GM18507 (cell line): ENCODE measurements at places on chromosomes 7 and 10.

- DNase-seq, result no peak
Measured at GRCh38 chr7:159201722-159202330, 57.2 kb upstream of the VIPR2 start.

DNA sequence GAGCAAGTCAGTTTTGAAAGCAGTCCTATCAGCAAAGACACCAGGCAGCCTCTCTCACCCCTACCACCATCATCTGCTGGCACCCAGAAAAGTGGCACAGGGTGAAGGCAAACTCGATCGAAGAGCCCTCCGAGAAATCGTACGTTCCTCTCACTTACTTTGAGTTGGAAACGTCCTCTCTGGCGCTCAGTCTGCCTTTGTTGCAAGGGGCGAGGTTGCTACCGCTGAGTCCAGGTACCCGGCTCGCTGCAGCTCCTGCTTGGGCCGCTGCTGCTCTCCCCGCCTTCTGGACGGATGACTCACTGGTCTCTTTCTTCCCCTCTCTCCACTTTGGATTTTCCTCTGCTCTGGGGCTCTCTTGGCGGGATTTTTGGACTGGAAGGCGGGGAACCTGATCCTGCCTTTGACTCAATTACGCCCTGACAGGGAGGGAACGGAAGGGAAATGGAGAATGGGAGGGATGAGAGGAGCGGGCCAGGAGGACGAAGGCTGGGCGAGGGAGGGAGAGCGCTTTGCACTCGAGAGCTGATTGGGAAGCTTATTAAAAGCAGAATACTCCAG lies at the start of gene PTN:
TSS of gene PTN (minus strand) at position 453 of the 561 bp plus-strand sequence. CDS start 88,760 bp downstream, outside the sequence.
- no peak for DNase-seq

DNA sequence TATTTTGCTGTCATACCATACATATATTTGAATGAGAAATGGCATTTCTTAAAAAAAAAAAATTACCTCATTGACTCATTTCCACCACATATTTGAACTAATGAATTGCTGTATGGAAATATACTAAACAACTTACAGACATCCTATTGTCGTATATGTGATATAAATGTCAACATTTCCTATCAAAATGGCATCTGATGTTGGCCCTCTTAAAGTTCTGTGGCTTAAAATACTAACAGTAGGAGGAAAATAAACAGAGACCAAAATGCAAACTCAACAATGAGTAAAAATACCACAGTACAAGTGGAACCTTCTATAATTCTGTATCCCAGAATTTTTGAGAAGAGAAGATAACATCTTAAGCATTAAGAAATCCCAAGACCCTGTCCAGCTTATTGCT lies 405.6 kb upstream of the GALNT17 start:
- DNase-seq, result no peak

DNA sequence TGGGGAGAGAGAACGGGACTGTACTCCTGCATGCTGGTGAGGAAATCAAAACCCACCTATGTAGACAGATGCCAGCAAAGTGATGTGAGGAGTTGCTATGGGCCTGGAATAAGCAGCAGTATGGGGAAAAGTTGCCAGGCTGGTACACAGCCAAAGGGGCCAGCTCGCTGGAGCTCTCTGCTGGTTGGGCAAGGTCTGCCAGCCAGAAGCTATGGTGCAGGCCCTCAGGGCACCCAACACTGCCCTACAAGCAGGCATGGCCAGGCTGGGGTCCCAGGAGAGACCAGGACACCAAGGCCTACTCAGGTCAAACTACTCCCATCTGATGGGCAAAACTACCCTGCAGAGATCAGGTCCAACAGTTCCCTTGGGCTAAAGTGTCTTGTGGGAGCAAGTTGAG lies 916.6 kb downstream of the IPMK start:
- no peak for DNase-seq

DNA sequence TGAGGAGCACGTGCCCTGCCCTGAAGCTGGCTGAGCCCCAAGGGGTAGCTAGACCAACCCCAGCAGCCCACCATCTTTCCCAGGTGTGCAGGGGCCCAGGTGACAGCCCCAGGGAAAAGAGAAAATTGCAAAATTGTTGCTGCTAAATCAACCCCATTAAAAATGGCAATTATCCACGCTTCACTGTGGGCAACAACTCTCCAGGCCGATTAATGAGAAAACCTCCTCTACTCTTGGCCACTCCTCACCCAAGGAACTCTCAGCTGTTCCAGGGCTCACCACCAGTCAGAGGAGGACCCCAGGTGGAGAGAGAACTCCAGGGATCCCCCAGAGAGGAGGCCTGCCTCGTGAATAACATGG lies 516.1 kb upstream of the MGMT start:
- no peak for DNase-seq

GRCh38 chr7:50336894-50337703 lies 32.6 kb downstream of the IKZF1 start:
- no peak for DNase-seq

DNA sequence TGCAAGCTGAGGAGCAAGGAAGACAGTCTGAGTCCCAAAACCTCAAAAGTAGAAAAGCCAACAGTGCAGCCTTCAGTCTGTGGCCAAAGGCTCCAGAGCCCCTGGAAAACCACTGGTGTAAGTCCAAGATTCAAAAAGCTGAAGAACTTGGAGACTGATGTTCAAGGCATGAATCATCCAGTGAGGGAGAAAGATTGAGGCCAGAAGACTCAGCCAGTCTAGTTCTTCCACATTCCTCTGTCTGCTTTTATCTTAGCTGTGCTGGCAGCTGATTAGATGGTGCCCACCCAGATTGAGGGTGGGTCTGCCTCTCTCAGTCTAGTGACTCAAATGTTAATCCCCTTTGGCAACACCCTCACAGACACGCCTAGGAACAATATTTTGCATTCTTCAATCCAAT lies 20.1 kb upstream of the MDFIC start:
- DNase-seq, result no peak

DNA sequence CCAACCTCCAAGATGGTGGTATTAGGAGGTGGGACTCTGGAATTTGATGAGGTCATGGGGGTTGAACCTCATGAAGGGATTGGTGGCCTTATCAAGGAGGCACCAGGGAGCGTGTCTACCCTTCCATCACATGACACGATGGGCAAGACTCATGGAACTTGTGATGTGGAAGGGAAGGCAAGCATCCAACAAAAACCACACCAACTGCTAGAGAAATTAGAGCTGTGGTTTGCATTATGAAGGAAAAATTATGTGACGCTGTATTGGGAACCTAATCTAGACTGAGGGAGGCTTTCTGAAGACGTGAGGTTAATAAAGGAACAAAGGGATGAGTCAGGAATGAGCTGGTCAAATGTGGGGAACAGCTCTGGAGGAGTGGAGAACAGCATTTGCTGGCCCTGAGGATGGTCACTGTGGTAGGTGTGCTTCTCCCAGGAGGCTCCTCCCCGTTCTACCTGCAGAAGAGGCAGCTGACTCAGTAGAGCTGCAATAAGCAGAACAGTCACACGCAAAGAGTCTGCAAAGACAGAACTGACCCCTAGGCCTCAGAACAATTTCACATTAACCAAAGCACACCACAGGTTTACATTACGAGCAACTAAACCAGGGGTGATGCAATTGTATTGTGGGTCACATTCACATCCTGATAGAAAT lies 236.6 kb upstream of the GRB10 start:
- no peak for DNase-seq

DNA sequence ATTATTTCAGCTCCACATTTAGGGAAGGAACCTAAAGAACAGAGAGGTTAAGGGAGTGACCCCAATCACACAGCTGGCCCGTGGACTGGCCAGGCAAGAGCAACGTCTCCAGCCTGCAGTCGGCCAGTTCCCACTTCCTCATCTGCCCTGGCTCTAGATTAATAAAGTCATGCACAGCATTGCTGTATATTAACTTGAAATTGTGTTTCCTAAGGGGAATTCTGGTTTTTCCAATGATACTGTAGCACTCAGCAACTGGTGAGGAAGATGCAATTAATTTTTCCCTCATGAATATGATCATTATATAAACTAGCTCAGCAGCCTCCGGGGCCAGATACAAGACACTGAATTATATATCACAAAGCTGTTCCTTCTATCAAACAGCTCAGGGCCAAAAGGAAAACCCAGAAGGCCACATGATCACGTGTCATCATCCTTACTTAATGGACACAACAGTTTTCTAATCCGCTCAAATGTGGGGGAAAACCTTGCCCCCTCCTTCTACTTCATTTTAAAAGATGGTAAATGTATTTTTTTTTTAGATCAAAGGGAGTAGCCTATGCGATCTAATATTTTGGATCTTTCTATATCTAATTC lies 295.3 kb upstream of the PRKCQ start:
- DNase-seq, result no peak

- DNase-seq, result no peak
Measured at GRCh38 chr10:97708167-97708566, 5.4 kb upstream of the MARVELD1 start.
